GM12865 (cell line): ENCODE measurements at places on chromosomes 16 and 17.

DNA sequence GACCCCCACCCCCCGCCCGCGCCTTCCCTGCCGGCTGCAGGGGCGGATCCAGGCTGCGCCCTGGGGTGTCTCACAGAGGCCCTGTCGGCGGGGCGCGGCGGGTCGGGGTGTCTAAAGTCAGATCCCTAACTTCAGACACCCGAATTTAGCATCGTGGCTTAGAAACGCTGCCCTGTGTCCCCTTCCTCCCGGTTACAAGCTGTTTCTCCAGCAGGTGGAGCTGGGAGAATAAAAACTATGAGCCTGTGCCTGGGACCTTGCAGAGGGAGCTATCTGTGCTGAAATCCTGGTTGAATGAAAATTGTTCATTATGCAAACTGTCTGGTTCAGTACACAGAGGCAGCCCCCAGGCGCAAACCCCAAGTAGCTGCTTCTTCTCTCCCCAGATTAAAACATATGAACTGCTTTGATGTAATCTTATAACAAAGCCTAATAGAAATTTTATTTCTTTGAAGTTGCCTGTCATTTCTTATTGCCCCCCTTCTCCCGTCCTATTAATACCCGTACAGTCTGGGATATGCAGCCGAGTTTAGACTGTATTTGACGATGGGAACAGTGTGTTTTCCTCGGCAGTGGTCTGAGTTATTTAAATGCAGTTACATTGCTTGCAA is 79.0 kb downstream of the RPA1 start:
- peak; percentile 66 for DNase-seq

- DNase-seq, result no peak
These were observed 30.5 kb downstream of the TMEM11 start for GRCh38 chr17:21183468-21183867.

DNA sequence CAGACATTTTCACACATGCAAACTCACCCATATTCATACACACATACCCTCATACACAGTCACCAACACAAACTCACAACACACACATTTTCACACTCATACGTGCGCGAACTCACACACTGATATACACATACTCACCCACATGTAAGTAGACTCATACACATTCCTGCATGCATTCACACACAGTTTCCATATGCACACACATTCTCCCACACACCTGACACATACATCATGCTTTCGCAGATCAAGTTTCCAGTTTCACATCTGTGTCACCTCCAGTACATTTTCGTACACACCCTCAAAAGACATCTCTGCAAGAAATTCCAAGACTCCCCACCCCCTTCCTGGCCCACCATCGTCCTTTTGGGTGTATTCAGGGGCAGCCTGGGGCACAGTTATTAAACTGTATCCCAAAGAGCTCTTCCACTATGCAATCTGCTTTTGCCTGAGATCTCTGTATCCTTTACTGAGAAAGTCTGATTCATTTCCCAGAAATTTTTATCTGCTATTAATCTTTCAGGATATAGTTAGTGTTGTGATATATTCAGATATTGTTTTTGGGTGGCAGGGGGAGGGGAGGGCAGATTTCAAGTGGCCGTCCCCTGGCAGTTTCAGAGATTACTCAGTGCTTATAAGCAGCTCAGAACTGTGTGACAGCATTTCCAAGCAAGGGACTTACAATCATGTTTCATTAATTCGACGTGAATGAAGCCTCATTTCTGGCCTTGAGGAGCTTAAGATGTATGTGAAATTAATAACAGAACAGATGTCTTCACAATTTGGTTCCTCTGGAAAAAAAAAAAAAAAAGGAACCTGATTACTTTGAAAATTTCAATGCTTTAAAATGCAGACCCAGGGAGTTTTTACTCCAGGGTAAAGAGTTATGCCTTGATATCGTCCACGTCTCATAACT is 35.3 kb upstream of the MMP2 start:
- DNase-seq, result peak; percentile 9

- no peak for DNase-seq
These were observed 26.0 kb downstream of the PITPNC1 start for GRCh38 chr17:67403065-67403464.

DNA sequence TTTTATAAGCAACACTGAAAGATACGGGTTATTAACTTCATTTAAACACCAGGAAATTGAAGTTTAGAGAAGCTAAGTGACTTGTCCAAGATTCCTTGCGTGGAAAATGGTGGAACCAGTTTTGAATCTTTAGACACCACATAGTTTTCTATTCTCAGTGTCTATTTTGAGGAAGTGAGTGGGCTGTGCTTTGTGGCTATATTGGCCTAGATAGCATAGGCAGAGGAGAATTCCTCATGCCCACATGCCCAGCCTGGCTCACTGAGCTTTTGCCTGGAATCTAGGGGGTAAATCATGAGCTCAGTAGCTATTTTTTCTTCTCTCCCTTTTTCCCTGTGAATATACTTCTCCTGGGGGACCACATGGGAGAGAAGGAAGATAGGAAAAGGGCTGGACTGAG is 431.3 kb downstream of the HS3ST3B1 start:
- no peak for DNase-seq

DNA sequence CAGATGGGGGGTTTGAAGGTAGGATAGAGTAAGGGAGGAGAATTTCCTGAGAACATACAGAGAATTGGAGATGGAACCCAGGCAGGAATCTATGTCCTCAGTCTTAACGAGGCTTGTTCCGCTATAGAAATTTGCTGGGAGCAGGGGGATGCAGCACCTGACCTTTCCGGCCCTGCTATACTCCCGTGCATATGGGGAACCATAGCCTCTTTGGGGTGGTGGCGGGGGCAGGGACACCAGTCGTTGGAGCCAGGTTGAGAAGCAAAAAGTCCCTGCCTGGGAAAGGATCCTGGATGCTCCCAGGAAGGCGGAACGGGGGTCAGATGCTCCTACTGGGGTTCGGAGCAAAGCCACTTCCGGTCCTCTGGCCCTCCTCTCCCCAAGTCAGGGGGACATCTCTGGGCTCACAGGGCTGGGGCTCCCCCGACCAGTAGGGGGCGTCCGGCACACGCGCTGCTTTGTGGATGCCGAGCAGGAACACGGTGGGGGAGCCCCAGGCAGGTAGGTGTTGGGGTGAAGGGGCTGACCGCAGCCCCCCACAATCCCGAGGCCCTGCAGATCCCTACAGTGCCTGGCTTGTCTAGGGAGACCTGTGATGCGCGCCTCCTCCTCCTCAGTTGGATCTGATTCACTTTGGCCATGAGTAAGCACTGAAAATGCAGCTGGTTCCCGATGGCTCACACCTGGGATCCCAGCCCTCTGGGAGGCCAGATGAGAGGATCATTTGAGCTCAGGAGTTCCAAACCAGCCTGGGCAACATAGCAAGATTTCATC is 15.5 kb upstream of the TFAP4 start:
- peak; percentile 86 for DNase-seq

- DNase-seq, result no peak
These were observed 38.5 kb downstream of the PGS1 start for GRCh38 chr17:78416791-78417530.

DNA sequence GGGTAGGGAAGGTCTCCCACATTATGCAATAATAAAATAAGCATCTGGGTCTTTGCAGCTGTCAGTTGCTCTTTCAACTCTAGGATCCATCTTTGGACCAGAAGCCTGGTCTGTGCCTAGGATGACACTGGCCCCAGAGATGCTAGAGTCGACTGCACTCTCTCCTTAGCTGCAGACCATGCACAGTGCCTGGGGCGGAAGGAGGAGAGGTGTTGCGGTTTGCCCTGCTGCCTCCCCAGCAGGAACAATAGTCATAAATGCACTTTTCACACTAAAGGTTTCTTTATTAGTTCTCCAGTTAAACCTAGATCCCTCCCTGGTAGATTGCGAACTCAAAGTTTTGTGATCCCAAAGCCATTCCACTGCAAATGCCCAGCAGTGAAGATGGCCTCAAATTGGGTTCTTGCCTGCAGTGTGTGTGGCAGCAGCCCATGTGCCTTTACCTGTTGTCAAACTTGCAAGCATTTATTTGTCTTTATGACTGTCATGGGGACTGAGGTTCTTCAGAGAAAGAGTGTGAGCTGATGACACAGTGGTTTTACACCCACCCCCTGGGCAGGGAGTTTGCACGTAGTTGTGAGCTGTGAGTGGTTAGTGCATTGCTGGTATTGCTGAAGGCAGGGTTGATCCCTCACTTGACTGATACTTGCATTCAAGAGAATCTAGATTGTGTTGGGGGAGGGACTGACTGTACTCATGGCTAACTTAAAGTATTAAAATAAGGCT is 10.3 kb downstream of the ATXN1L start:
- peak; percentile 70 for DNase-seq

DNA sequence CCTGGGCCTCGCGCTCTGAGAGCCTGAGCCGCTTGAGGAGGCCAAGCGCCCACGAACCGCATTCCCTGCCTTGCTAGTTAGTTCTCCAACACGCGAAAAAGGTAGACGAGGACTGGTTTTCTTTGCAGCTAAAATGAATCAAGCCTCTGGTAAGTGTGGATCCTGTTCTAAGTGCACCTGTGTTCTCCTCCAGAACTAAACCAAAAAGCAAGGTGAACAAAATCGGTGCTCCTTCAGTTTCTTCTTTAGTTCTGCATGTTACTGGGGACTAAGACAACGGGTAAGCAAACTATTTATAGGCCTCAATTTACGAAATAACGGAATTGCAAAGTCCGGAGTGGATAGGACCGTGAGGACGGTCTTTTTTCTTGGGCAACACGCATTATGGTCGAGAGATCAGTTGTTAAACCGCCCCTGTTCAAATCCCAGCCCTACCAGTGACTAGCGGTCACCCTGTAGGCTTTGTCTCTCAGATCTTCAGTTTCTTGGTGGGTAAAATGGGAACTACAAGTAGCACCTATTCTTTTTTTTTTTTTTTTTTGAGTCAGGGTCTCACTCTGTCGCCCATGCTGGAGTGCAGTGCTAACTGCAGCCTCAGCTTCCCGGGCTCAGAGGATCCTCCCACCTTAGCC is 993 bp upstream of the ANKRD11 start:
- peak; percentile 51 for DNase-seq

DNA sequence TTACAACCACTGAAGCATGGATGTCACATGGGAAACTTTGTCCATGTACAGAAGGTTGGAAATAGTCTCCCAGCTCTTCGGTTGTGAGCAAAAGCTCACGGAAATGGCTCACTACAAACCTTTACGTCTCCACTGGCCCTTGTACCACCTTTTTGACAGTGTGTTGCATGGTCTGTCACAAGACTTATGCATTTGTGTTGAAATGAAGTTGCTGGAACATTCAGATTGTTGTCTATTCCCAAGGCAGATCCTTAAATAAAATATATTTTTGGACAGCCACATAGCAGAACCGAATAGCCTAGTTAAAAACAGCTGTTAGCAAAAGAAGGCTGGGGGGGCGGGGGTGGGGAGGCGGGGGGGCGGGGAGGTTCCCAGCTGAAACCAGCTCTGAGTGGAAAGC is 39.2 kb downstream of the KNOP1 start:
- no peak for DNase-seq

DNA sequence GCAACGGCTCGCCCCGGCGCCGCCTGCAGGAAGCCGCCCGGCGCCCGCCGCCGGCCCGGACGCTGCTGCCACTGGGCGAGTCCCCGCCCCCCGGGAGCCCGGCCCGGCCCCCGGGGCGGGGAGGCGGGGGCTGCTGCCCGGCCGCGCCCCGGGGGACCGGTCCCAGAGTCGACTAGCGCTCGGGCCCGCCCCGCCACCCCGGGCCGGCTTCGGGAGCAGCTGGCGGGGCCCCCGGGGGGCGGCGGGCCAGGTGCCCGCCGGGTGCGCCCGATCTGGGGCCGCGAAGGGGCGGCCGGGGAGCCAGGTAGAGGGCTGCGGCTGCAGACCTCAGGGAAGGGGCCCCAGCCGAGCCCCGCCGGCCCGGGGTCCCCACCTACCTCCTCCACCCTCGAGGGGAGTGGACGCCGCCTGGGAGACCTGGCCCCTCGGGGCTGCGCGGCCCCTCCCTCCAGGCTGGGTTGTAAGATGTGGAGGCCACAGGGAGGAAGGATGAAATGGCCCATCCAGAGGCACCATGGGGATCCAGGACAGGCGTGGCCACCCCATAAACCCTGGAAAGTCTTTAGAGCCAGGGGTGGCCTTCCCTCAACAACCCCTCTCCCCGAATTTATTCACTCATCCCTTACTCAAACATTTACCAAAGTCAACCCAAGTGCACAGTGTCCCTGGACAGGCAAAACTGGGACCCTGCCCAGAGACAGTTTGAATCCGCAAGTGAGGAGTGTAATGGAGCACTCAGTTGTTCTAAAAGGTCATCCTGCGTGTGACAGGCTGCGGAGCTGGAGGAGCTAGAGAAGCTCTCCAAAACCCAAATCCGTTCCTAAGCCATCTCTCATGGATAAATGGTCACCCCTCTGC is at the start of gene CDYL2:
Gene CDYL2, minus strand, starts transcription at position 73 of the 858 bp plus-strand sequence. CDS start 425 bp downstream, outside the sequence.
- DNase-seq, result peak; percentile 70

DNA sequence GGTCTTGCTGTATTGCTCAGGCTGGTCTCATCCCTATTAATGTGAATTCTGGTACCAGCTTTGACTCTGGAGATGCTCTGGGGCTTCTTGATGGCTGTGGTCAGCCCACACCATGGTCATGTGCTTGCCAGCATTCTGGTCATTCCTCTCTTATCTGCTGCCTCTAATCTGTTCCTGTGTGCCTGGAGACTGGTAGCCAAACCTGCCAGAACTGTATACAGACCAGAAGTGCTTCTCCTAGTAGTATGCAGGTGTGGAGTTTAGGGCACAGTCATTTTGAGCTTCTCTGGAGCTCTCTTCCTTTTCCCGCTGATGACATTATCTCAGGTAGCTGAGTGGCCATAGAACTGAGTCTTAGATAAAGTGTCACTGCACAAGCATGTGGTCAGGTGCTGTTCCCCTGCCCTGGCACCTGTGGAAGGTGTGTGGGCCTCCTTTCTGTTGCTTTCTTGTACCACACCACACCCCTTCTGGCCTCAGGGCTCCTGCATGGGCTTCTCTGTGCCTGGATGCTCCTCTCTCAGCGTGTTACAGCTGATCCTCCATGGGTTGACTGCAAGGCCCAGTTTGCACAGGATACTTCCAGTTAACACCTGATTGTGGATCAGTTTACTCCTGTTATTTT is 162.7 kb downstream of the SPECC1 start:
- no peak for DNase-seq

GRCh38 chr16:3485097-3485745 is 10.1 kb downstream of the C16orf90 start:
- DNase-seq, result no peak

- DNase-seq, result no peak
These were observed 2.9 kb upstream of the CPNE7 start for GRCh38 chr16:89572485-89573205.

- DNase-seq, result no peak
These were observed 119.0 kb upstream of the HS3ST2 start for GRCh38 chr16:22694887-22695382.

DNA sequence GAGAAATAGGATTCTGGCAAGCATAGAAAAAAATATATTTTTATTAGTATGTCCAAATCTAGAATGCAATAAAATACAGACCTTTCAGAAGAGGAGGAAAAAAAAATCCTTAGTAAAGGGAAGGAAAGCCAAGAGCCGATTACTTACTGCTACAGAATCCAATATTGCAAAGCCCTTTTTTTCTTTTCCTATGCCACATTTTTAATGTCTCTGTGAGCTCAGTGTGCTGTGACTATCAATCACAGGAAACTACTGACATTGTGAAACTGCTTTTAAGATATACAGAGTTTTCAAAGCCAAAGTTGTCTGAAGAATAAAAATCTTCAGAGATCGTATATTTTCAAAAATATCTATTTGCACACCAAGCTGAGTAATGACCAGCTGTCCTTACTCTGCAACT is 120.4 kb downstream of the CHD9NB start:
- no peak for DNase-seq
